ENCODE measurements at places on chromosomes 6 and 20.

GRCh38 chr20:54227751-54228150, 19.9 kb downstream of the PFDN4 start:
- DNase-seq = no peak

- DNase-seq = no peak
Observed at GRCh38 chr6:141388666-141389065, 744.1 kb upstream of the GJE1 start.

GRCh38 chr6:105607636-105608621, 205.0 kb upstream of the PREP start:
- no peak for DNase-seq

GRCh38 chr6:32943864-32944649, 3.2 kb upstream of the HLA-DMB start:
- DNase-seq = no peak

DNA sequence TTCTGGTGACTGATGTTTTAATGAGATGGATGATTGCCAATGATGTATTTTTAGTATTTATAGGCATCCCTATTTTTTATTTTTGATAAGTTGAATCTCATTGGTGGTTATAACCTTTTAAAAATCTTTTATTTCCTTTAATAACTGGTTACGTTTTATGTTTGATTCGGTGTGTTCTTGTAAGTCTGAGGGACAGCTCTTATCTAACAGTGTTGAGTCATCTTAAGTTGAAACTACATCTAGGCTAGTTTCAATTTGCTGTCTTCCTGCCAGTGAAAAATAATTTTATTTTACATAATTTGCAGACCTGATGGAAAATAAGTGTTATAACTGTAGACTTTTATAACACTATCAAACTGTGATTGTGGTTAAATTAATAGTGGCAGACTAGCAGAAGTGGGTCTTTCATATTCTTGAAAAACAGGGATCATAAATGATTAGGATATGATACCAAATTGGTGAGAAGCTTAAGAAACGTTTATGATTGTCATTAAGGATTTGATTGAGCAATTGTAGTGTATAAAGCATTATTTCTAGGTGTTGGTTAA, 4.6 kb downstream of the AFDN start:
- no peak for DNase-seq

DNA sequence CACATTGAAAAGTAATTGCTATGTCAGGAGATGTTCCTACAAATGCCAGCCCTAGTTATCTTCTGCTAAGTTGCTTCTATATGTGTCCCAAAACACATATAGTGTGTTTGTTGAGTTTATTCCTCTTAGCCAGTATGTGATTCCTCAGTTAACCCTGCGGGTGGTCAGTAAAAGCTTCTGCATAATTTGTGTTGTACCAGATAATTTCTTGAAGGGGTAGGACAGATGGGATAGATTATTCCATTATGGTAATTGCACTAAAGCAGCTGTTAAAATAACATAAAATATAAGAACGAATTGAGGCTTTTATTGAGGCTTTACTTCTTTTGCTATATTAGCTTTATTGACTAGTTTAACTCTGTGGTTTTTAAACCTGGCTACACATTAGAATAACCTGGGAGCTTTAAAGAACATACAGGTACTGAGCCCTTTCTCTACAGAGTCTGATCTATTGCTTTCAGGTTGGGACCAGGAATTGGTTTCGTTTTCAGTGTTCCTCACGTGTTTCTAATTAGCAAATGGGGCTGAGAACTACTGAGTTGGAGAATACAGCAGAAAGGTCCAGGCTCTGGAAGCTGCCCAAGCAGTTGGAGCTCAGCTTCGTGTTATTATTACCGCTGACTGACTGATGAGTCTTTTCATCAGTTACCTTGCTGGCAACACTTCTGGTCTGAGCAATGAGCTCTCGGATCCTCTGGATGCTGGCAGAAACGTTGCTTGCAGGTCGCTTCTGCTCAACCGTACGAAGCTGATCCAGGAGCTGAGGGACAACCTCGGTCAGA, 56.9 kb downstream of the FAM229B start:
- no peak for DNase-seq

GRCh38 chr6:132161283-132161682, 210.1 kb upstream of the CCN2 start:
- DNase-seq = no peak

- DNase-seq = no peak
Observed at GRCh38 chr20:34541264-34541901, 17.1 kb upstream of the MAP1LC3A start.

DNA sequence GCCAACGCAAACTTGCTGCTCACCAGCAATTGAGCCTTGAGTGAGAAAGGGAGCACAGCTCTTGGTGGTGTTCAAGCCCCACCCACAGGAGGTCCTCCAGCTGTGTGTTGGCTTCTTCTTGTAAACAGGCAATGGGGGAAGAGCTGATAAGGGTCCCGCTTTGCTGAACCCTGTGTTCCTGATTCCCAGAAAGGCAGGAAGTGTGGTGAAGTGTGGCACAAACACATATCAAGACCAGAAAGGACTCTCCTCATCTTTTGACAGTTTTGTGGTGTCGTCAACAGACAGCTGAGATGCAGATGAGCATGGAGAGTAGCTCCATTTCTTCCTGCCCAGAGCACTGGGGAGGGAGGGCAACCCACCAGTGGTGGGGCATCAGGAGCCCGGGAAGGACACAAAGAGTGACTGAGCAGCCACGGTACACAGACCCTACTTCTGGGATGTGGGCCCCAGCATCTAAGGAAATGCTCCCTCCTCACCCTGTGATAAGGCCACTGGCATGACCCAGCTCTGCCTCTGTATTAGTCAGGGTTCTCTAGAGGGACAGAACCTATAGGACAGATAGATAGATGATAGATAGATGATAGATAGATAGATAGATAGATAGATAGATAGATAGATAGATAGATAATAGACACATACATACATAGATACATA, 188.9 kb upstream of the TAB2 start:
- no peak for DNase-seq

- DNase-seq = no peak
Observed at GRCh38 chr6:144062786-144063185, 32.6 kb downstream of the SF3B5 start.

GRCh38 chr6:86192123-86192522, 549.4 kb upstream of the SYNCRIP start:
- no peak for DNase-seq
